ENCODE measurements at places on chromosomes 12 and 14.
A peak's percentile ranks its signal among the peaks of the same experiment; 100 is the strongest.

GRCh38 chr12:46267575-46267824 is 1.3 kb downstream of the SLC38A1 start:
- no peak for DNase-seq

GRCh38 chr12:31440134-31440533 is 114.2 kb upstream of the SINHCAF start:
- no peak for DNase-seq

DNA sequence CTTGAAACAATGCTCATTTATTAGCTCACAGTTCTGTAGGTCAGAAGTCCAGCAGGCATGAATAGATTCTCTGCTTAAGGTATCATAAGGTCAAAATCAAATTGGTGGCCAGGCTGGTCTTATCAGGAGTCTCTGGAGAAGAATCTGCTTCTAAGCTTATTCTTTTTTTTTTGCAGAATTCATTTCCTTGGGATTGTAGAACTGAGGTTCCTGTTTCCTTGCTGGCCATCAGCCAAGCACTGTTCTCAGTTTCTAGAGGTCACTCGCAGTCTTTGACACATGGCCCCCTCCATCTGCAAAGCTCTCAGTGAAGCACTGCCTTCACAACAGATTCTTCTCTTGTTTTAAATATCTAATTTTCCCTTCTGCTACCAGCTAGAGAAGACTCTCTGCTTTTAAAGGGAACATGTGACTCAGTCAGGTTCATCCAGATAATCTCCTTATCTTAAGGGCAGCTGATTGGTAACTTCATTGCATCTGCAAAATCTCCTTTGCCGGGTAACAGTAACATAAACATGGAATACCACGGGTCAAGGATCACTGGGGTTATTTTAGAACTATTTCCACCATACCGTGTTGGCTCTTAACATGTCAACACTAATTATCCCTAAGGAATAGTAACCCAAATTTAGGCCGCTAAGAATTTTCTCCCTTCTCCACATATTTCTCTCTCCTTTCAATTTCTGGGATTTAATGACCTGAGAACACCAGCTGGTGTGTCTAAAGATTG is 25.3 kb downstream of the RHOJ start:
- DNase-seq: no peak

- peak; percentile 57 for DNase-seq
Observed at GRCh38 chr14:71692496-71692895, 239.7 kb upstream of the RGS6 start.

GRCh38 chr14:86575141-86575540 is 1045.2 kb downstream of the FLRT2 start:
- DNase-seq: peak; percentile 2

- DNase-seq: no peak
Observed at GRCh38 chr12:15495746-15496145, 173.4 kb downstream of the PTPRO start.

DNA sequence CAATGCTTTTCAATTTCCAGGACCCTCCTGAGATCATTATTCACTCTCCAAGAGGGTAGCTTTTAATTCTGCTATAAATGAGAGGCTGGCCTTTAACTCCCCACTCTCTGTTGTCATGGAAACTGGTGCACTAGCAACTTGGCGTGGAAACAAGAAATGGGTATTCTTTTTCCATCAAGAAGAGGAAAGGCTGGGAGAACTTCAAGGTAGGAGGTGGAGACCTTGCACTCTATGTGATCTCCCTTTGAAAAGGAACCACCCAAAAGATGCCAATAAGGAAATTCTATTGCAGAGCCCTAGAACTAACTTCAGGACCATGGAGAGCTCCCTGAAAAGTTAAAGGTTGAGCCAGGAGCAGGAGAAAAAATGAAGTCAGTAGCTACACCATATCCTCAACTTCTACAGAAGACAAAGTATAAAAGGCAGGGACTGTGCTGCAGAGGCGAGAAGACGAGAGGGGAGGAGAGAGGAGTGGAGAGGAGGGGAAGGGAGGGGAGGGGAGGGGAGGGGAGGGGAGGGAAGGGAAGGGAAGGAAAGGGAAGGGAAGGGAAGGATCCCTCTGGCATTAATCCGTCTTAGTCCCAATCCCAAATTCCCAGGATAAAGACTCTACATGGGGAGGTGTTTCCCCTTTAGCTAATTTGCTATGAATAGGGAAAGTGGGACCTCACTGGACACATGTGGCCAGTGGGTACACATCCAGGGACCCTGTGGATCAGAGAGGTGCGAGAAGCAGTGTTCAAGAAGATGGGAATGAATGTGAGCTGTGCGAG is 46.7 kb upstream of the FICD start:
- peak; percentile 52 for DNase-seq

GRCh38 chr14:59197695-59198262 is 9.3 kb downstream of the DAAM1 start:
- no peak for DNase-seq

DNA sequence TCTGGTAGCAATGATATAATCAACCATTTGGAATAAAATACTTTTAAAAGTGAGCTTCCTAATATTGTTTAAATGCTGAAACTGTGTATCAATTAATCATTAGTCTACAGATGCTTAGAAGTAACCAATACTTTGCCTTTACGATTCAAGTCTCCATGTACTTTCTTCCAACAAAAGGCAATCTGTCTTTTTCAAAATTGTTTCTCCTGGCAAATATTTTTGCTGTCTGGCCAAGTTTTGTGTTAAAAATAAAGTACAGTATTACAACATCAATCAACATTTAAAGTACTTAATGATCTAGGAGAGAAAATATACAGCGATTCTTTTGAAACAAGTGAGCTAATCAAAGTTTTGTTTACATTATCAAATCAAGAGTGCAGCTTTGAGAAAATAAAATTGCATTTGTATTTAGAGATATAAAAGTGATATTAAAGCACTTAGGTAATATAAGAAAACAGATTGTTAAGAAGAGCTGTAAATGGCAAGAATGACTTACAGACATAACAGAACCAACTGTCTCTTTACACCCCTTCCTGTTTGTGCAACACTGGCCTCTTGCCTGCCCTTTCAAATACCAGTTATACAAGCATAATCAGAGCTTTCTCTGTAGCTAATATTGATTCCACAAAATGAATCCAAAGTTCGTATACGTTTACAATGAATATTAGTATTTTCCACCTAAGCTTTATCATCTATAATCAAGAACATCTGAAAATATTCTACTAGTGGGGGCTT is 38.2 kb upstream of the FBLN5 start:
- DNase-seq: no peak

GRCh38 chr12:105393587-105393986 is 63.1 kb downstream of the C12orf75 start:
- DNase-seq: peak; percentile 44

- peak; percentile 73 for DNase-seq
Observed at GRCh38 chr14:36556811-36557433, 25.5 kb downstream of the NKX2-8 start.

- no peak for DNase-seq
Observed at GRCh38 chr12:84785281-84785680, 127.3 kb downstream of the SLC6A15 start.

Data from AG08395 (cell line).